ENCODE measurements at places on chromosomes 13 and 19. TPM values are rescaled to one million over a fixed set of nuclear protein-coding genes. Genes with fewer than 3 reads are reported as not detected.

BST2 gene
- 54.1 TPM for total RNA-seq

TIMM44 gene
- total RNA-seq: 36.1 TPM

PLVAP gene
- total RNA-seq: 11.8 TPM

ANGPTL8 gene
- total RNA-seq: not detected

CXCL17 gene
- total RNA-seq: not detected

ZNF575 gene
- total RNA-seq: 0.16 TPM
